ENCODE measurements at places on chromosomes 5 and 9.

DNA sequence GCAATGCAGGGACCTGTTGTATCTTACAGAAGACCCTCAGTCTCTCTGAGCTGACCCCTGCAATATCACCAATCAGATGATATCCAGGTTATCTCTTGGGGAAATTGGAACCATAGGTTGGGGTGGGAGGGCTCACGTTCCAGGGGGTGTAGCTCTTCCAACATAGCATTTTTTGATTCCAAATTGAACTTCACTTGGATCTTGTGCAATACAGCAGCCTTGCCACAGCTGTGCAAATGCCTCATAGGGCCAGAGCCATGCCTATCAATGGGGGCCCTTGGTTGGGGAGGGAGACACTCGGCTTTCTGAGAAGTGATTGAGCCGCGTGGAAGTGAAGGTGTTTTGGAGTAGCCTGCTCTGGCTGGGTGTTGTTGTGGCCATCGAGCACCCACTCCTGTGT, 117.2 kb upstream of the PITX1 start:
- DNase-seq = no peak

DNA sequence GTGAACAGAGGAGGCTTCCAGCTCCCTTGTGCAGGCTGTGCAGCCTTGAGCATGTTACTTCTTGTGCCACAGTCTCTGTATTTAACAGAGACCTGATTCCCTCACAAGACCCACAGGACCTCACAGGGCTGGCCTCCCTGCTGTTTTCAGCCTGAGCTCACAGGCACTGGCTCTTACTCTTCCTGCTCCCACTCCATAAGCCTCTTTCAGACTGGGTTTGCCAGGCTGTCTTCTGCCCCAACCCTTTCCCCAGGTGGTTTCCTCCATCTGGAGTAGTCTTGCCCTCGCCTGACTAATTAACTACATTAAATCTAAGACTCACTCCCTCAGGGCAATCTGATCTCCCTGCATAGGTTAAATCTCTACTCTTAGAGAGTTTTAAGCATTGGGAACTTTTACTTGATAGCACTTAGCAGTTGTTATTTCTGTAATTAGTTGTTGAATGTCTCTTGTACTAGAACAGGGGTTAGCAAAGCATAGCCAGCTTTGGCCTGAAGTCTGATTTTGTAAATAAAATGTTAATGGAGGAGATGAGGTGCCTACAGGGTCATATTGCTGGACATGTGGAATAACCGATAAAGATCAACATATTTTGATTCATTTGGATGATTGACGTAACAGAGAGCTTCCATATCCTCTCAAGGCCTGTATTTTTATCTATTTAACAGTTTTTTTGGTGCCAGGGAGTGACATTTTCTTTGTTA, 28.6 kb upstream of the SPATA31E1 start:
- no peak for DNase-seq

DNA sequence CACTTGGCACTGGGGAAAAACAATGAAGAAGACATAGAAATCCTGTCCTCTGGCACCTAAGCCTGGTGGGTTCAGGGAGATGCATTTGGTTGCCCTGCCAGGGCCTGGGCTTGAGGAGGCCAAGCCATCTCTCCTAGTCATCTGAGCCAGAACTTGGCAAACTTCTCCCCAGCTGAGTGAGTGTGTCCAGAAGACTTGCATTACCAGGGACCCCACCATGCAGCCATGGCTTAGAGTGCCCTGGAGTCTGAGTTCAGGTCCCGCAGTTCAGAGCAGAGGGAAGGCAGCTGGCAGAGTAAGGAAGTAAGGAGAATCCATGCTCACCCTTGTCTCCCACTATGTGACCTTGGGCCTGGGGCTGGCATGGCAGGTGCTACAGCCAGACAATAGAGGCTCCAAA, 37.4 kb upstream of the FCN1 start:
- no peak for DNase-seq

- DNase-seq = no peak
Observed at GRCh38 chr5:119067450-119067849, 3.4 kb upstream of the DMXL1 start.

DNA sequence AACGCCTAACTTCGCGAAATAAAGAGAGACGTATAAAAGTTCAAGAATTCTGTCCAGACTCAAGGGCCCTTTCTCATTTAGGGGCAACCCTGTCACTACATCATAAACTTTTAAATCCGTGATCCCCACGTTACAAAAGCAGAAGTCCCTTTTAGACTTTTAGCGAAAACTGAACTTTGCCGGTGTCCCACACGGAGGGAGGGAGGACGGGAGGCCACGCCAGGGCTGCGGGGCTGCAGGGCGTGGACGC, 515 bp upstream of the F2R start:
- no peak for DNase-seq

DNA sequence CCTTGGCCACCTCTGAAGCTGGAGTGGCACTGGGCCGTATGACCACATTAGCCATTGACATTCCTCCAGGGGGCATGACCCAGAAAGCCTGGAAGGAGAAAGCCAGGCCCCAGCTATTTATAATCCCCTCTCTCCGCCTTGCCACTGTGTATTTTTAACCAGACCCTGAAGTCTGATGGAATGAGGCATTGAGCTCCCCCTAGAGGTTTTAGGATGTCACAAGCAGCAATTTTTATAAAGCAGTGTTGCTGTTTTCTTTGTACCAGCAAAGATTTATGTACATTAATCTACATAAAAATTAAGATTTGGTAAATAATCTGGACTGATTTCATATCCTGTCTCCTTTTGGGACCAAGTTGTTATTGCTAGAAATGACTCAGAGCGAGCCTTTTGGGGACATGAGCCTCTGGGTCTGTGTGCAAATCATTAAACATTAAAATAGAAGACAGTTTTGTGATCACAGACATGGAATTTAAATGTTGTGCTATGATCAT, 127.1 kb downstream of the TRIO start:
- peak; percentile 86 for DNase-seq

DNA sequence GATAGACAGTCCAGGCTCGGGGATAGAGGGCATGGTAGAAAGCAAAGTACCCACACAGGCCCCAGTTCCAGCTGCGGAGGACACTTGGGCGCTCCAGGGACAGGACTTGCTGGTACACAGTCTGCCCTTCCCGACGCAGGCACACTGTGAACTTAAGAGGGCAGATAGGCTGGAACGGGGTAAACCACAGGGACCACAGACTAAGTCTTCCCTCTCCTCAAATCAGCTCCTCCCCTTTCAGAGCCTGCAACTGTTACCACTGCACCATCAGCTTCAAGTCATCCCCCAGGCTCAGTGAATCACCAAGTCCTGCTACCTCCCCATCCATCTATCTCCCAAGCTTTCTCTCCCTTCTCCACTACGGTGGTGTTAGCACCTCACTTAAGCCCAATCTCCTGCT, 7.3 kb downstream of the GBA2 start:
- no peak for DNase-seq

DNA sequence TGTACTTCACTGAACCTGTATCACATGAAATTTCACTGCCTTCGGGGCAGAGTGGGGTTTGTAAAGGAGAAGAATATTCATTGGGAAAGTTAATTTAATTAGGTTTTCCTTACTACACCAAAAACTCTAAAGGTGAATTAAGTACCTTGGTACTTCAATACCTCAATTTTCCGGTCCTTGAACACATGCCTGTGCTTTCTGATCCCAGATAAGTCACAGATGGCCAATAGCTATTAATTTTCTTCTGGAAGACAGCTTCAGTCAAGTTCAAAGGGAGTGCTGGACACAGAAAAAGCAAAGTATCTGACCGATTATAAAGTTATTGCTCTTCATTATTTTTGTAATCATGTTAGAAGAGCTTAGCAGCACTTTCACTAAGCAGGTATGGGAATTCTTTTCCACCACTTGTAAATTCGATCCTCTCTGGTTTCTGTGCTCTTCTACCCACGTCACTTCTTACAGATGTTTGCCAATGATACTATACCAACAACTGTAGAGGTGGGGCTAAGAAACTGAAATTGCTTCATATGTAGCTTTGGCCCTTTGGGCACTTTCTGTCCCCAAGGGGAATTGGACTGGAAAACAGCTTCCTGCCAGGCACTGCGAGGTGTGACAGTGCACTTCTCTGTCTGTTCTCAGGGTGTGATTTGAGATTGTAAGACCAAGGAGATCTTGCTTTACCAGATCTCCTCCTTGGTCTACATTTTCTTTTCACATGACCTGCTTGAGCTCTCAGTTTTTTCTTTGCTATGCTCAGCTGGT, 164.0 kb downstream of the CCDC192 start:
- DNase-seq = no peak

DNA sequence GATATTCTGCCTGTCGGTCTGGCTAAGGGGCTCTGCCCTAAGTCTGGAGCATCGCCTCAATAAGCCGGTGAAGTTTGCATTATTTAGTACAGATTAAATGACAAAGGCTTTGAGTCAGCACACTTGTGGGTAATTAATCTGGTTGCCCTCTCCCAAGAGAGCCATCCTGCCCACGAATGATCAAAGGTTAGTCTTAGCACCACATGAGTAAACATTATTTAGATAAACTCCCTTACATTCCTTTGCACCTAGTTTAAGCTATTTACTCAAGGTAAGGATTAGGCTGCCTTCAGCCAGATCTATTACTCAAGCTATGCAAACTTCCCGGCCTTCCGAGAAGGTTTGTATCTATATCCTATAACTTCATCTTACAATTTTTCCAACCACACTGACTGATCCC, 572.1 kb downstream of the CHSY3 start:
- no peak for DNase-seq

DNA sequence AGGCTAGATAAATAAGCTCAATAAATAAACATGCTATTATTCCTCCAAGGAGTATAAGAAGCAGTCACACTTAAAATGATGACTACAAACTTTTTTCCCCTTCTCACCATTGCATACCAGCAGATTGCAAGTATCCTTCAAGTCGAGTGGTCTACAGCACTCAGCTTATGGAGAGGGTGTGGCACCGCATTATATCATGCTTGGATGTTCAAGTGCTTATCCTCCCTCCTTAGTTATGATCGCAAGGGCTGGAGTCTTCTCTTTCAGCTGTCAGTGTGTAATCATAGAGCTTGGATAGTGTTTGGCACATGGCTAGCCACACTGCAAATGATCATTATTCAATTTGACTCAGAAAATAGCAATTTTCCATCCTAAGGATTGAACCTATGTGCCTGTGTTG, 124.0 kb downstream of the CARTPT start:
- DNase-seq = no peak

DNA sequence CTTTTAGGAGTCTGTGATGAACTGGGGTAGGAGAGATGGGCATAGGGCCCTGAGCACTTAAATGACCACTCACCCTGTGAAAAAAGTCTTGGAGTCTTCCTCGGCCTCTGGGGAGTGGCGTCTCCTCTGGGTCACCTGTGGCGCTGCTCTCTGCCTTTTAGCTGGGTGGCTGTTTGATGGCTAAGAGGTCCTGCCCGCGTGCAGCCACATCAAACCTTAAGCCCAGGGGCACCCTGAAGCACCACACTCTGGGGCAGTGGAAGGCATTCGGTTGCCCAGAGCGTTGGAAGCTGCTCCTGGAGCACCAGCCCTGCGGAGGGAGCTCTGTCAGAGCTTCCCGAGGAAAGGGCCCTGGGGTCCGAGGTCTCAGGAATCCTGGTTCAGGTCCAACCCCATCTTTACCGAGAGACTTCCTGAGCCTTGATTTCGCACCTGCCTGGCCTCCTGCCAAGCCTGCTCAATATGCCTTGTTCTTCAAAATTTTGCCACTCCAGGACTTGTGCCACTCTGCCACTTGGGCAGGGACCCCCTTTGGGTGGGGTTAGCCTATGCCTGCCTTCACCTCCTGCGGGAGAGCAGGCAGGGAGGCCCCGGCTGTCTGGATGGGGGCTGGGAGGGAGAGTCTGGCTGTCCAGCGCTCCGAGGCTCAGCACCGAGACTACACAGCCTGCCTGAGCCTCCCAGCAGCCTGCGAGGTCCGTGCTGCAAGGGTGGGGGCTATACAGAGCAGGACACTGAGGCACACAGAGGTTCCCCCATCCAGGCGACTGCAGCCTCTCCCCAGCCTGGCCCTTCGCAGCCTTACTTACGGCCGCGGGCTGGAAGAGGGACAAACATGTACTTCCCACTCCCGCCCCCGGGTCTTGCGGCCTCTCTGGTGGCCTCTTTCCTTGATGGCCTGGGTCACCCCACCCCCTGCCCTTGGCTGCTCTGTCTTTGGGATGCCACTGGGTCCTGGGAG, 63.4 kb upstream of the RNU6ATAC start:
- DNase-seq = no peak

- no peak for DNase-seq
Observed at GRCh38 chr9:75615284-75615683, 275.2 kb upstream of the PCSK5 start.

- no peak for DNase-seq
Observed at GRCh38 chr9:130264414-130265350, 878 bp upstream of the HMCN2 start.

GRCh38 chr9:87158765-87159164, 211.5 kb upstream of the GAS1 start:
- no peak for DNase-seq

DNA sequence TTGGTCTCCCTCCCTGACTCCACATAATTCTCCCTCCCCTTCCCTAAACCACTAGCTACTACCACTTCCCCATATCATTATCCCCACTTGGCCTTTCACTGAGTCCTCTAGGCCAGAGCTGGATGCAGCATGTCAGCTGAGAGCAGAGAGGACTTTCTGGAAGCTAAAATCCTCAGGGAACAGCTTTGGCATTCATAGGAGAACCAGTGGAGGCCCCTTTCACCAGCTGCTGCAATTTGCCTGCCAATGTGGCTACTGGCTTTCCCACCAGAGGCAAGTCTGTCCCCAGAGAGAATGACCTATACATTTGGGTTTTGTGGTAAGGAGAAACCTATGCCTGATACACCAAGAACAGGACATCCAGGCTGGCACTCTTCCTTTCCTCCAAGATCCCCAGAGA, 14.4 kb downstream of the FAM219A start:
- no peak for DNase-seq

GRCh38 chr5:13278148-13278547, 666.3 kb downstream of the DNAH5 start:
- no peak for DNase-seq

- DNase-seq = no peak
Observed at GRCh38 chr5:522899-523440, 1.3 kb downstream of the SLC9A3 start.

DNA sequence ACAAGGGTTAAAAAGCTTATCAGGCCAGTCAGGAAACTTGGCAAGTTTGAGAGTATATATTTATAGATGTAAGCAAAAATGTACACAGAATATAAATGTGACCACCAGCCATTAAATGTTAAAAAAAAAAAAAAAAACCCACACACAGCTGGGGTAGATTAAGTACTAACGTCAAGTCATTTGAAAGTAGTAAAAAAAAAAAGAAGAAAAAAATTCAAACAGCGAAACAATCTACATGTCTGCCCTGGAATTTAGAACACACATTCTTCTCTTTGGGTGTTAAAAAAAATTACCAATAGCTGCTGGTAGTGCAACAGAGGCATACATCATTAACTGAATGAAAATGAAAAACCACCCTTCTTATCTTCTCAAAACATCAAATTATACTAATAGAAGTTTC, 269.7 kb downstream of the MLLT3 start:
- DNase-seq = peak; percentile 51

GRCh38 chr5:86880785-86881492, 263.2 kb downstream of the COX7C start:
- DNase-seq = peak; percentile 91

- DNase-seq = peak; percentile 75
Observed at GRCh38 chr5:177113566-177114424, 19.8 kb upstream of the NSD1 start.

GRCh38 chr5:137176126-137176525, 323.0 kb downstream of the SPOCK1 start:
- DNase-seq = no peak

GRCh38 chr5:81759632-81760005, 8.7 kb upstream of the SSBP2 start:
- no peak for DNase-seq

GRCh38 chr5:43036856-43037635, 3.1 kb downstream of the ANXA2R start:
- peak; percentile 58 for DNase-seq

Data from EH (cell line).